ENCODE measurements at places on chromosomes 5 and 9. TPM values are rescaled to one million over a fixed set of nuclear protein-coding genes. Genes with fewer than 3 reads are reported as not detected.

DNA sequence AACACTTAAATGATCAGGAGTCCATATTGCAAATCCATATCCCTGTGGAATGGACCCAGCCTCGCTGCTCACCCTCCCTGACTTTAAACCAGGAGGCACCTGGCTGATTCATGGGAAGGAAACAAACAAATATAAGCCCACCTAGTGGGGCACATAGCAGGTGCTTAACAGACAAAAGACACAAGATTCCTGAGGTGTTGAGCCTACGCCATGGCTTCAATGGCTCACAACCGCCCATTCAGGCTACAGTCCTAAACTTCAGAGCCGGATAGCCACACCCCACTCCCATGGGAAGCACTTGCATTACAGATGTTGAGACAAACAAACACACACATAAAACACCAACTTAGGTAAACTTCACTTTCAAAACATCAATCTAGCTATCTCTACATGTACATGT lies 359.9 kb downstream of the ICE1 start:
- DNase-seq: no peak

The CTNNAL1 gene
- total RNA-seq: 41.5 TPM

The GTF2H2 gene
- total RNA-seq: 25.7 TPM

GRCh38 chr5:178322736-178323540 lies 90.3 kb upstream of the PHYKPL start:
- peak; percentile 20 for DNase-seq

DNA sequence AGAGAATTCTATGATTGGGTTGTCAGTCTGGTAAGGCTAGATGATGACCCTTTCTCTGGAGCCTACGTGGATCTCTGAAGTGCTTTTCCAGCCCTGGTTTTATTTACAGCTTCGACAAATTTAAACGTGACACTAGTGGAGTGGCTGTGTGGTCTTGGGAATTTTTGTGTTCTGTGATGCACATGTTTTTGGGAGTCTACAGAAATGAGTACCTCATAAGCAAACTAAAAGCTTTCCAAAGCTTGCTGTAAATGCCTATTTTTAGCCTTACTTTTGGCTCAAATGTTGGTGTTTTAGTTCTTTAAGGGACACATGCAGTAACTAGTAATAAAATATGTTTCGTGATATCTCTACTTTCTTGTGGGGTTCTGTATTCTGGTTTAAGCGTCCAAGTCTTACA lies 3.3 kb downstream of the LARP1 start:
- DNase-seq: no peak

DNA sequence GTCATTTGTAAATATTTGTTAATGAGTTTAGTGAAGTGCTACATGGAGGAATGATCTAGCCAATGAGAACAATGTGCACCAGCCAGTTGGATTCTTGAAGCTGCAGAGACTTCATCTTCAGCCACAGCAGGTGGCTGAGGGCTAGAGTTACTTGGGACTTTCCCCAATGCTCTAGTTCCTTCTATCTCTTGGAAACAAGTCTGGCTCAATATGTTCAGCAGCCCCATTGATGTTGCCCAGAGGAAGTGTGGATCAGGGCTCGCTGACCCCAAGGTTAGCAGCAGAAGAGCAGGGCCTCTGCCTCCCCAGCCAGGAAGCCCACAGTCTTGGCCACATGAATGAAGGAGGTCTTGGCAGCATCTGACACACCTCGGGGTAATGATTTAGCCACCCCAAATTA lies 117.5 kb downstream of the SLC1A3 start:
- DNase-seq: no peak

DNA sequence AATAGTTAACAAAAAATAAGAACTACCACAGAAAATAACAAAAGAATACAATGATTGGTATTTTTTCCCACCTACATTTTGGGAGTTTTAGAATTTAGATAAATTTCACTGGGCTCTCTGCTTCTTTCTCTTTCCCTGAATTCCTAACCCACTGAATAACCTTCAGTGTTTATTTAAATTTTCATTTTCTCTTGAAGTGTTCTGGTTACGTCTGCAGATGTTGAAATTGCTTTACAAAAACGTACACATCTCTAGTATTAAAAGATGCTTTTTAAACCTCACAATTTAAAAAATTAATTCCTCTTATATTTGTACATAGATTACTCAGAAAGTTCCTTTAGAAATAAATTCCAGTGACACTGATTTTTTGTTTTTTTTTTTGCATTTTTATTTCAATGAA lies 158.7 kb upstream of the TUT7 start:
- no peak for DNase-seq

The EQTN gene
- 0.78 TPM for total RNA-seq

- no peak for DNase-seq
These were observed 214.1 kb upstream of the ADCY2 start for GRCh38 chr5:7181841-7182240.

GRCh38 chr5:102750151-102750834 lies 4.8 kb upstream of the PAM start:
- no peak for DNase-seq

The SPATA31E1 gene
- not detected for total RNA-seq

DNA sequence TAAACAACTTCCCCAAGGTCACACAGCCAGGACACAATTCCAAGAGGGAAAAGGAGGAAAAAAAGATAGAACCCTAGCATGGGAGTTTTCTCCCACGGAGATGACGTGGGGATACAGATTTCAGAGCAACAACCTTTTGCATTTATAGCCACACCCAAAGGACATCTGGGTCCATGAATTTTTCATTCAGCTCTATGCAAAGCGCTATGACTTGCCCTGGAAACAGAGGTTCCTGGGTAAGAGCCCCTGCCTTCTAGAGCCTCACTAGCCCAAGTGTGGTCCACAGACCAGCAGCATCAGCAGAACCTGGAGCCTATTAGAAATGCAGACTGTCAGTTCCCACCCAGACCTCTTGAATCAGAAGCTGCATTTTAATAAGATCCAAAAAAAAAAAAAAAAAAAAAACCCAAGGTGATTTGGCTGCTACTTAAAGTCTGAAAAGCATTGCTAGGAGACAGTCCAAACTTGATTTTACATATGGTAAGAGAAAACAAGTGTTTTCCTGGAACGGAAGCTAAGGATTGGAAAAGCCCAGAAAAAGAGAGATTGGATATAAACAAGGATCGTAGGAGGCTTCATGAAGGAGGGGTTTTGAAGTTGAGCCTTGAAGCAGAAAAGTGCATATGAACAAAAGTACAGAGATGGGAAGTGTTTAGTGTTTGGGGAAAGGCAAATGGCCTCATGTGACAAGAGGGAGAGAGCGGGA lies 17.6 kb upstream of the ADAM19 start:
- DNase-seq: no peak

The SLC28A3 gene
- total RNA-seq: 0.39 TPM

Measured in aorta (tissue), 5 donors.